ENCODE measurements at places on chromosomes 12 and 14.

- DNase-seq: no peak
Observed at GRCh38 chr12:104374806-104375205, 71.3 kb downstream of the EID3 start.

DNA sequence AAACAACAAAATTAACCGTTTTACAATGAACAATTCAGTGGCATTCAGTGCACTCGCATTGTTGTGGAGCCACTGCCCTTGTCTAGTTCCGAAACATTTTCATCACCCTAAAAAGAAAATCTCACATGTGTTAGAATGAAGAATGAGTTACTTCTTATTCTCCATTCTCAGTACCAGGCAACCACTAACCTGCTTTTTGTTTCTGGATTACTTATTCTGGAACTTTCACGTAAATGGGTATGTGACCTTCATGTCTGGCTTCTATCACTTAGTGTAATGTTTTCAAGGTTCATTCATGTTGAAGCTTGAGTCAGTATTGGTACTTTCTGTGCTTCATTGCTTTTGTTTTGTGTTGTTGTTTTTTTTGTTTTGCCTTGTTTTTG, 15.6 kb downstream of the RCOR1 start:
- no peak for DNase-seq

- no peak for DNase-seq
Observed at GRCh38 chr12:1325666-1326065, 268.7 kb downstream of the FBXL14 start.

DNA sequence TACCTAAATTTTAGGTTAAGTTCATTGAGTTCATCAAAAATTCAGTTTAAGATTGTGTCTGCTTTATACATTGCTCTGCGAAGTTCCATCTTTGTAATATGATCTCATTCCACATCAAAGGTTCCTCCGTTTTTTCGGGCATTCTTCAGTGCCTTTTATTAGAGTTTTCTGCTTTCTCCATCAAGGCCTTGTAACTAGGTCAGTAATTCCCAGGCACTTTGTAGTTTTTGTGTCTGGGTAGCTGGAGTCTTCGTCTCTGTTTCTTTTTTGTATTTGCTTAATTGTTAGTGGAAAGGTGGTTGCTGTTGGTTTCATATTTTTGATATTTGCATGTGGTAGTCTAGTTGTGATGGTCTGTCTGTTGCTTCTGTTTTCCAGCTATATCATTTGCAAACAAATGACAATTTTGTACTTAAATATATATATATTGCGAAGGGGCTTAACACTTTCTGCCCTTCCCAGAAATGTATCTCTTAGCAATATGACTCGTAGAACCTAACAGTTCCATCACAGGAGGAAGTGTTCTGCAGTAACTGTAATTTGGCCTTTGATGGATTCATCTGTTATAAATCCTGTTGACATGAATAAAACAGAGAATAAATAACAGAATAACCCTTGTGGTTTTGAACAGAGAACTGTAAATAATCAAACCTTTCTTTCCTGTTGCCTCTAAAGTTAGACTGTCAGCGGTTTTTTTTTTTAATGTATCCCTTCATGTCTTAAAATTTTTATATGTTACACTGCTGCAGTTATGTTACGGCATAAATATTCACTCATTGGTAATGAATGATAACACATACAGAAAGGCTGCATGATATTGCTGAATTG, 88.4 kb upstream of the DYNC1H1 start:
- DNase-seq: no peak

DNA sequence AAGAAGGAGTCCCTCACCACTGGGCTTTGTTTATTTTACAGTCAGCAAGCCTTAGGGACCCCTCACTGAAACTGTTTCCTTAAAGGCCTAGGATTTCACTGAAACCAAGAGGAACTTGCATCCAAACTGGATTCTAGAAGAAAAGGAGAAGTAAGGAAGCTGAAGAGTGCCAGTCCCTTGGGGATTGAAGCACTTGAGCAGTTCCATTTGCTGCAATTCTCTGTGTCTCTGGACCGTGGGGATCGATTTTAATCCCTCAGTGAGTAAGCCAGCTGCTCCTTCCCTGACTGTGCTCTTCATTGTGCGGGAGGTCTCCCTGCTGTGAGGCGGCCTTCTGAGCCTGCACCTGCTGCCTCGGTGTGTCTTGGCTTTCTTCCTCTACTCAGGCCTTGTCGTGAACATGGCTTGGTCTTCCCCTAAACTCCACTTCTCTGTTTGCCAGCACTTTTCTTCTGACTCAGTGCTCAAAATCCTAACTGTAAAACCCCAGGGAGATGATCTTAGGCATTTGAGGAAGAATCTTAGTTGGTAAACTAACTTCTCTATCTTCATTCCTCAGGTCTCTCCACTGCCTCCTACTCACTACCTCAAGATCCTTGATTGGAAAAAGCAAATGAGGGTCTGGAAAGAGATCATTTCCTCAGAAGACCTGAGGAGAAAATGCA, 132.6 kb downstream of the SLC38A6 start:
- DNase-seq: no peak

DNA sequence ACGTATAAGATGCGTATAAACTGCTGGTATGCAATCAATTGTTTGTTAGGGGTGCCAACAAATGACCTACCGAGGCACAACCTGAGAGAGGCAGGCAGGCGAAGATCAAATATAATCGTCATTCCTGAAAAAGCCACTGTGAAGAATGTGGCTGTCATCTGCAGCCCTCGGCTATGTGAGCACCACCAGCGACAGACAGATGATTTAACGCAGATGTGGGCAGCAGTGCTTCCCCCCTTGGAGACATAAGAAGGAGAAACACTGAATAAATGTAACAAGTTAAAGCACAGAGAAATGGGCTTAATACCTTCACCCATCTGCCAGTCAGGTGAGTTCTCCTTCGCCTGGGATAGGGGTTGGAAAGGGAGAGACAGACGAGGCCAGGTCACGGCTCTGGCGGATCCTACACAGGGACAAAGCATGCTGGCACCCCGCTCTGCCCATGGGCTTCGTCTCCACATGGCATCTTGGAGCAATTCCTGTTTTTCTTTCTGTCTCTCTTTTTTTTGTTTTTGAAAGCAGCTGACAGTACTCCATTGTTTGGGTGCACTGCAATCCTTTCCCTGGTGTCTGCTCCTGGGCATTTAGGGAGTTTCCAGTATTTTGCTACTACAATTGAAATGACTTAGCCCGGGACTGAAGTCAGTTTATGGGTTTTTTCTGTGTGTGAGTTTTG, 28.1 kb downstream of the TNFAIP2 start:
- DNase-seq: no peak

DNA sequence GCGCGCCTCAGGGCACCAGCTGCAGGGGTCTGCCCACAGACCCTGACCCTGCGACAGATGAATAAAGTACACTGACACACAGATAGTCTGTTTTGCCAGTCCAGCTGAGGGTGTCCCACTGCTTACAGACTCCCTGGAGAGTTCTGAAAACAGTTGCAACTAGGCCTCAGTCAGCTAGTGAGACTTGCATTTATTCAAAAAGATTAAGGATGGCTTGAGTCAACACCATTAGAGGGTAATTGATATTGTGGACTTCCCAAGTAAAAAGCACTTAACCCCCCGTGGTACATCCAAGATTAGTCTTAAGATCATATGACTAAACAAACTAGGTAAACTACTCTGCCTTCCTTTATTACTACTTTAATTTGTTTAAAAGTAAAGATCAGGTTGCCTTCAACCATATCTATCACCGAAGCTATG, 11.1 kb upstream of the PSEN1 start:
- DNase-seq: no peak

DNA sequence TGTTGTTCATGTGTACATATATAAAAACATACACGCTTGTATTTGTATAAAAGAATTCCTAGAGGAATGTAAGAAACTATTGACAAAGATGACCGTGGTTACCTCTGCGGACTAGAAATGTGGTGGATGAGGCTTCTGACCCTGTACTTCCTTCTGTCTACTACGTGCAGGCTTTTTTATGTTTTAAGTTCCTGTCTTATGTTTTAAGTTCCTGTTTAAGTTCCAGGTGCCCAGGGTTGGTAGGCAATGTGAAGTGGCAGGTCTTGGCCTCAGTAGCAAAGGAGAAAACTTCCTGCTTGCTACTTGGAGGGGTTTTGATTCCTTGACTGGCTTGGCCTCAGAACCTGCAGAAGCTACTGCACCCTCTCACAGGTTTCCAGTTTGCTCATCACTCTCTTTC, 11.6 kb downstream of the POMT2 start:
- no peak for DNase-seq
